ENCODE measurements at places on chromosomes 16 and 17.

DNA sequence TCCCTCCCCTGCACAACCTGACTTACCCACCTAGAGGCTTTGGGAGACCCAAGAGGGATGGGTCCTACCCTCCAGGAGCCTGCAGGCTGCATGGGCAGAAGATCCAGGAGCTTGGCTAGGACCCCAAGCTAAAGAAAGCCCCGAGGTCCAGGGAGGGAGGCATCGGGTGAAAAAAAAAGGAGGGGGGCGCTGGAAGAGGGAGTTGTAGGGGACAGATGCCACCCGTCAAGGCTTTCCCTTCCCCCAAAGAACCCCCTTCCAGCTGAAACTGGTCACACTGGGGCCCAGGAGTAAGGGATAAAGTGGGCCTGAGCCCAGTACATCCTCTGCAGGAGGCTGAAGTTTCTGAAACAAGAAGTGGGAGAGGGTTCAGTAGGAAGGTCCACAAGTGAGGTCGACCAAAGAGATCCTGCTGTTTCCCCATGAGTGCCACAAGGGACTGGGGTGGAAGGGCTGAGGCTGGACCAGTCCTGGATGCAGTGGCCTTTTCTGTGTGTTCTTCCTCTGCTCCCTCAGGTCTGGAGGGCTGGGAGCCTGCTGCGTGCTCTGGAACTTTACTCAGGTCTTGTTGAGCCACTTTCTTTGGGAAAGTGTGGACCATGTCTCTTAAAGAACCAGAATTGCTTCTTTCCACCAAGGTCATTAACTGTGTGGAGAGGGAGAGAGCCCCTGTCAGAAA lies 14.2 kb upstream of the CBFB start:
- no peak for DNase-seq

GRCh38 chr16:20901436-20902112 lies 1.0 kb downstream of the LYRM1 start:
- peak; percentile 25 for DNase-seq

DNA sequence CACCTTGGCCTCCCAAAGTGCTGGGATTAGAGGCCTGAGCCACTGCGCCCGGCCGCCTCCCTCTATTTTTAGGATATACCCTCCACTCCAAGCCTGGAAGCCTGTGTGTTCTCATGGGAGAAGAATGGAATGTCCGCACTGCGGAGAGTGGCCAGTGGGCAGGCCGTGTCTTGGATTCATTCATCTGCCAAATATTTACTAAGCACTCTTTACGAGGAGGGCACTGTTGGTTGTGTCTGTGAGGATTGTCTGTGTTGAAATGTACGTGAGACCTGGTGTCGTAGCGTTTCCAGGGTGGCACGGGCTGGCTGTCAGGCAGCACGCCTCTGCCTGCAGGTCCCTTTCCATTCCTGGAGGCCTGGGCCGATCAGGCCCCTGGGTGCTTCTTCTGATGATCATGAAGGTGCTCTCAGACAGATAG lies 19.2 kb downstream of the PGS1 start:
- DNase-seq: peak; percentile 31

DNA sequence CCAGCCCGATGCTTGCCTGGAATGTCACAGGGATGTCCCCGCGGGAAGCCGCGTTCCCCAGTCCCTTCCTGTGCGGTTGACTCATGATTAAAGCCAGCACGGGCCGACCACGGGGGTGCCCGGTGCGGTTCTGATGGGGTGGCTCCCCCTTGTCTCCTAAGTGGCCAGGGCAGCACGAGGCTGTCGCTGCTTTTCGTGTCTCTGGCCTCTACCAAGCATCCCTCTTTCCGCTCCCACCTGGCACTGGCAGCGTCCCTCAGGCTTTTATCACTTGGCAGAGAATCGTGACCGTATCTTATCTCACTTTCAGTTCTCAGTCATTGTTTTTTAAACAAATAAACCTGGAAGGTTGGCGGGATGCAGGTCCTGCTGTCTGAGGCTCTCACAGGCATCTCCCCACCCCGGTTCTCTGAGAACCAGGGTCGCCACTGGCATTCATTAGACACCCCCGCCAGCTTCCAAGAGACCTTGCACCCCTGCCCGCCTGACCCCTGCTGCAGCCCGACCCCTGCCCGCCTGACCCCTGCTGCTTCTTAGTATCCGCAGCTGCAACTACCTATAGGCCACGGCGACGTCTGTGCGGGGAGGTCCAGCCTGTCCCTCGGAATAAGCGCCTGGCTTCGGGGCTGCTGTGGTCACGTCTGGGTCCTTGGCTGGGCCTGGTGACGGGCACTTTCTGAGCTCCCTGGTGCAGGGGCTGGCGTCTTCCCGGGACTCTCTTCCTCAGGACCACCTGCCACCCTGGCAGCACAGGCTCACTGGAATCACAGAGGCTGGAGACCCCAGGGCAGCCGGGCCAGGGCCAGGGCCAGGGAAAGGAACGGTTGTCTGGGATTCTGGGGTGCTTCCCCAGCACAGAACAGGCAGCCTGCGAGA lies 7.5 kb downstream of the C1QTNF8 start:
- peak; percentile 23 for DNase-seq

DNA sequence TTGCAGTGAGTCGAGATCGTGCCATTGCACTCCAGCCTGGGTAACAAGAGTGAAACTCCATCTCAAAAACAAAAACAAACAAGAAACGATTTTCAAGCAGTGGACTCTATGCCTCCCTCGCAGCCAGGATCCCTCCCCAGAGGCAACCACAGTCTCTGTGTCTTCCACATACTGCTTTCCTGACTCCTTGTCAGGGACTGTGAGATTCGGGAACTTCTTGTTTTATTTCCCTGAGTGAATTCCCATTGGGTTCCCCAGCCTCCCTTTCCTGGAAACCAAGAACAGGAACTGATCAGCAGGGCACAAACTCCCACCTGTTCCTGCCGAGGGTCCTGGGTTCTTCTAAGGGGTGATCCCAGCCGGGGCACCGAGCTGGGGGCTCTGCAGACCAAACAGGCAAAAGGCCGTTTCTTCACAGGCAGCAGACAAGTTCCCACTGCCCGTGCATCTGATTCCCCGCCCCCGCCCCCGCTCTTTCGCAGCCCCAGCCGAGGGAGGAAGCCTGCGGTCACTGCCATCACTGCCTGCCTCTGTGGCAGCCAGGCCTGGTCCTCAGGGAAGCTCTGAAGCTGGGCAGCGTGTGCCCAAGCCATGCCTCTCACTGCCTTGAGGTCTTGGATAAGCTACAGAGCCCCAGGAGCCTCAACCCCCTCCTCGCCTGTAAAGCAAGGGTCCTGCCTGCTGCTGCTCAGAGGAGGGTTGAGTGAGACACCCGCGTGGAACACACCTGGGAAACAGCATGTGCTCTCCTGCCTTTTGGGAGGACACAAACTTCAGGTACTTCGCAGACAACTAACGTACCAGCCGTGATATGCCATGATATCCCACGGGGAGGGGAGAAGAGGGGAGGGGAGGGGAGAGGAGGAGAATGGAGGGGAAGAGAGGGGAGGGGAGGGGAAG lies 5.5 kb upstream of the PIEZO1 start:
- no peak for DNase-seq

DNA sequence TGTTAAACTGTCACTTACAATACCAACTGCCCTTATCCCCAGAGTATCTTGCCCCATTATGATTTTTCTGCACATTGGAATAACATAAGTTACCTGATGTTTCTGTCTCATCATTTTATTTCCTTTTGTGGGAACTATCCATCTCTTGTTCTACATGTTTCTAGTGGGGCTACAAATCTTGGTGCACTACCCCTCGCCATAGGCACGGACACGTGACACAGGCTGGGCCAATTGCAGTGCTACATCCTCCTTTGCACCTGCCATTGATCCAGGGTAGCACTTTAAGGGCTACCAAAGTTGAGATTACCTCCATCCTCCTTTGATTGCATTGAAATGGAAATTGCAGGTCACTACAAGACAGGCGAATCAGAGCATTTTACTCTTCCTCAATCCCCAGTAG lies 14.2 kb upstream of the SYT17 start:
- DNase-seq: no peak

DNA sequence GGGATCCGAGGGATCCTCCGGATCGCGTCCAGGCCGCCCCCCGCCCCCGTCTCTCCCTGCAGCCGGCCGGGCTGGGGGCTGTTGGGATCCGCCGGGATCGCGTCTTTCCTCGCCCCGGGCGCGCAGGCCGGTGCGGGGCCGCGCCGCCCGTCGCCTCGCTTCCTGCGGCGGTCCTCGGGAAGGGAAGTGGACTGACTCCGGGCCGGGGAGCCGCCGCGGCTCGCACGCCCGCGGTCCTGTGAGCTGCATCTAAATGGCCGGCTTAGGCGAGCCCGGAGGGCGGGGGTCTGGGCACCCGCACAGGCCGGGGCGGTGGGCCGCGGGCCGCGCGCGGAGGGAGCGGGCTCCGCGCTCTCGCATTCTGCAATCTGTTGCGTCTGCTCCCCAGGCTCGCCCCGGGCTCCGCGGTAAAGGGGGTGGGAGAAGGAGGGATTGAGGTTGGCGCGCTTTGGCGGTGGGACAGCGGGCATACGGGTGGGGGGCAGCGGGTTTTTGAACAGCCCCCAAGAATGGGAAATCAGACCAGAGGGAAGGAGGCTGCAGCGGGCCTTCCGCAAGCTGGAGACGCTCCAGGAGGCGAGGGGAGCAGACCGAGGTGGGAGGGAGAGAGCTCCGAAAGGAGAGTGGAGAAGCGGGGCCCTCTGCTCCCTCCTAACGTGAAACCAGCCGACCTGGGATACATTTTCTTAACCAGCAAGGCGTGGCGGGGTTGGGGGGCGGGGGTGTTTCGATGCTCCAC lies 2.2 kb downstream of the TMEM132E start:
- no peak for DNase-seq

- DNase-seq: no peak
Measured at GRCh38 chr17:65670667-65671371, 109.4 kb upstream of the AXIN2 start.

DNA sequence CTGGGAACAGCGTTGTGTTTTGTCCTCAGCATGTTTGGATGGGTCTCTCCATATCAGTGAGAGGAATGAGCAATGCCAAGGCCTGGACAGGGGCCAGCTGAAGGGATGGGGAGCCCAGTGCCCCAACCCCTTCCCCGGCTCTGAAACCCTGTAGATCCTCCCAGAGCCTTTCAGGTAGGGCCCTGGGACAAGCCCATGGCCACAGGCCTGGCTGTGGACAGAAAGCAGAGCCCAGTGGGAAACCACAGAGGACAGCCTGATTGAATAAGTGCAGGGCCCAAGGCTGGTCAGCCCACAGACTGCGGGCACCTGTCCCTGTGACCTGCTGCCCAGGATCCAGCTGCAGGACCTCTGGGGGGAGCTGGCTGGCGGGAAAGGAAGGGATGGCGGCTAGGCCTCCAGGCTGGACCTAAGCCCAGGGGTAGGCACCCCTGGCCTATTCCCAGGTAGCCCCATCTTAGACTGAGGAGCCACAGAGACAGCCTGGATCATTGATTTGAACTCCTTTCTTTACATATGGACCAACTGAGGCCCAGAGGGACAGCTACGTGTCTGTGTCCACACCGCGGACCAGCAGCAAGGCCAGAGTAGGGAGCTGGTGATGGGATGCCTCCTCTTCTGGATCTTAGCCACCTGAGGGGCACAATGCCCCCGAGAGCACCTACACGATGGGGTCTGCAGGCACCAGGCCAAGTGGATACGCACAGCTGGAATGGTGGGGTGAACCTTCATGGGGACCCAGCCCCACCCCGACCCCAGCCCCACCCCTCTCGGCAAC lies 1.3 kb downstream of the CCDC102A start:
- no peak for DNase-seq

DNA sequence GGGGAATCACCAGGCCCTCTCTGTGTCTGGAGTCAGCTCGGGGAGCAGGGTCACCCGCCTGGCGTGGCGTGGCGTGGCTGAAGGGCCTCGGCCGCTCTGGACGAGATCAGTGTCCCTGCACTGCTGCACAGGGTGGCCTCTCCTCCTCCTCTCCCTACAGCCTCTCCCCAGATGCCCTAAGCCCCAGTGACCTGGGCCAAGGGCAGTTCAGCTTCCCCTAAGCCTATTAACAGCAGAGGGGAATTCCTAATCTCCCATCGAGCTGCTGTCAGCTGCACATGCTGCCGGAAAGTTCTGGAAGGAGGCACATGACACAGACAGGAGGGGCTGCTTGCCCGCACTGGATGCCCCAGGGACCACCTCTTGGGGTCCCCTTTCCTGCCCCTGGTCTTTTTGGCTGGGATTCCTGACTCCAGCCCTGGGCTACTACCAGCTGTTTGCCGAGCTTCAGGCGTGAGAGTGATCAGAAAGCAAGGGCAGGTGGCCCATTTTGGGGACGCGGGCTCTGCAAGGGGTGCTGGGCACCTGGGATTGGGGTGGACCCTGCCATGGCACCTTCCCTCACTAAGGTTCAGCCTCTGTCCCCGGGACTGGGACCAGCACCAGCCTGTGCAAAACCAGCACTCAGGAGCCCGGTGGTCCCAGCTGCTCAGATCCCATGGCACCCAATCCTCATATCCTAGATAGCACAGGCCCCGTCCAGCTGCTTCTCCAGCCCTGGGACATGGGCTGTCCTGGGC lies 794 bp downstream of the PDE6G start:
- no peak for DNase-seq

- DNase-seq: no peak
Measured at GRCh38 chr17:1231456-1231855, 38.8 kb upstream of the BHLHA9 start.

DNA sequence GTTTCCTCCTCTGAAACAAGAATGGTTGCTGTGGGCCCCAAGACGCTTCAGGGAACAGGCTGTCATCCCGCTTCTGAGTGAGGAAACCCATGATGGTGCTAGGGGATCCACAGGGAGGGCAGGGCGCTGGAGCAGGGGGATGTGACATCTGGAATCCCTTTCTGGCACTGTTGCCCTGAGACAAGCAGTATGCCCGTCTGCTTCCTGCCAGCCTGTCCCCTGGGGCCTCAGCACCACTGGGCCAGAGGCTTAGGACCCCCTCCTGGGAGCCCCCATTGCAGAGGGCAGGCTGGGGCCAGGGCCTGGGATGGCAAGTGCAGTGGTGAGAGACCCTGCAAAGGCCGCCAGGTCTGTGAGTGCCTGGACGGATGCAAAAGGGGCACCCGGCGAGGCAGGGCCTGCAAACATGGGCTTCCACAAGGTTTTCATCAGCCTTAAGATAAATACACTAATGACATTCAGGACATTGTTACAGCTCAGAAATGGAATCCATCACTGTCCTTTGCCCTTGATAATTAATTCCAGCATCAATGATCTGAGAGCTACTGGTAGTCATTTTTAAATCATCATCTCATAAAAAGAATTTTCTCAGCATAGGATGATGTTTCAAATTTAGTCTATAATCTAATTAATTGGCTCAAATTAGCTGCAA lies 51.6 kb downstream of the PRMT7 start:
- no peak for DNase-seq

GRCh38 chr16:2585651-2586081 lies 47.8 kb downstream of the PDPK1 start:
- no peak for DNase-seq

DNA sequence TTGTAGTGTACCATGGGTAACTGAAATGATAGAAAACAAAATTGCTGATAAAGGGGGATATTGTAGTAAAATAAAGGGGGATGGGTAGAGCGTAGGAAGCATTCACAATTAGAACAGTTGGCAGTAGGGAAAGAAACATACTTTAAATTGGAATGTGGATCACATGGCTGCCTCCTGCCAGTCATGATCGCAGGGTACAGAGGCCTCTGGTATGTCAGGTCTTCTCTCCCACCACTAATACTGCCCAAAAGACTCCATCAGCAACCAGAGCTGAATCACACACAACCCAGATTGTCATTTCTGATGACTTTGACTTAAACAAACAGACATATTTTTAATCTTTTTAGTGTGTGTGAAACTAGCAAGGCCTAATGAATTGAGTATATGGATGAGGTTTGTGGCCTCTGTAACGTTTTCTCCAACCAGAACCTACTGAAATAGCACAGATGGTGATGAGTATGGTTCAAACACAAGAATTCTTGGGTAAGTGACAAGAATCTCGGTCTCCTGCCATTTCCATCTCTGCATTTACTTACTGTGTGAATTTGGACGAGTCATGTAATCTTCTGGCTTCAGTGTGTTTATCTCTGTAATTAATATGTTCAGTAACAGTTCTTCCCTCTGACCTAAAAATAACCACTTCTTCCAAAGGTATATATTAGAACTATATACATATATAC lies 112.6 kb downstream of the USP22 start:
- DNase-seq: no peak

Measured in NCI-H2029 treated with DMSO at 0.1 percent for 48 hours (cell line).